ENCODE measurements at places on chromosomes 16 and 17.

GRCh38 chr17:76343106-76343505, 10.6 kb downstream of the PRPSAP1 start:
- DNase-seq: no peak

DNA sequence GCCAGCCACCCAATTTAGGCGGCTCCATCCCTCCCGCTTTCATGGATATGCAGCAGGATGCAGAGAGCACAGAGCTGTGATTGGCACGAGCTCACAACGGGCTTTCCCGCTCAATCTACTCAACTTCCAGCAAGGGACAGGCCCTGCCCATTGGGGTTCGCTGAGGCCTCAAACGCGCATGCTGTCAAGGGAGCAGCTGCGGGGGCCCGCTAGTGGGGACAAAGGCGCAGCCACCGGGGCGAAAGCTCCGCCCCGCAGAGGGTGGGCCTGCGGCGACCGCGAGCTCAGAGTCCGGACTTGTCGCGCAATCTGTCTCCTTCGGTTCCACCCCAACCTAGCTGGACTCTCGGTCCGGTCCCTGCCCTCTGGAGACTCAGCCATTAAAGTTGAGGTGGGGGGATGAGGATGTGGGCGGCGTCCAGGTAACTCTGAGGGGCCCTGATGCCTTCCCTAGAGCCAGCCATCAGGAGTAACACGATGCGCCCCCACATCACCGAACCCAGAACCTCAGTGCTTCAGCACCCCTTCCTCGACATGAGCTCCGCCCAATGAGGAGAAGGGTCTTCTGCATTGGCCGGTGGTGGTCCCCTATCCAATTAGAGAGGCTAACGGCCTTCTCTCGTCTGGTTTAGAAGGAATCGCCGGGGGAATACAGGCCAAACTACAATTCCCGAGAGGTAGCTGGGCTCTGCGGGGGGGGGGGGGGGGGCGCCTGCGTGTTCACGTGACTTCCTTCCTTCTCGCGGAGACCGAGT, 489 bp upstream of the NFATC3 start:
- peak; percentile 78 for DNase-seq

DNA sequence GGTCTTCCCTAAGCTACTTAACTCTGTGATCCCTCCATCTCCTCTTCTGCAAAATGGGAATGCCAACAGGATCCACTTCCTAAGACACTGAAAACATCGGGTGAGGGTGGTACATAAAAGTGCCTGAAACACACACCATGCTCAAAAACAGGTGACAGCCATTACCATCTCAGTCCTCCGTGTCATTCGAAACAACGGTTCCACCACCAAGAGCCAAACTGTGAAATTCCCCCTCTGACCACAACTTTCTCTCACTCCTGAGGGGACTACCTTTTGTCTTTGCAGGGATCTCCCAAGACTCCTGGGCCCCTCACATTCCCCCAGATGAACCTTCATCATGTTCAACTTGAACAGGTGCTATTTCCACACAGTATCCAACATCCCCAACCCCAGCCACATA, 37.0 kb downstream of the NUBP1 start:
- DNase-seq: no peak

- DNase-seq: no peak
Observed at GRCh38 chr16:11312718-11313492, 31.8 kb upstream of the PRM1 start.

DNA sequence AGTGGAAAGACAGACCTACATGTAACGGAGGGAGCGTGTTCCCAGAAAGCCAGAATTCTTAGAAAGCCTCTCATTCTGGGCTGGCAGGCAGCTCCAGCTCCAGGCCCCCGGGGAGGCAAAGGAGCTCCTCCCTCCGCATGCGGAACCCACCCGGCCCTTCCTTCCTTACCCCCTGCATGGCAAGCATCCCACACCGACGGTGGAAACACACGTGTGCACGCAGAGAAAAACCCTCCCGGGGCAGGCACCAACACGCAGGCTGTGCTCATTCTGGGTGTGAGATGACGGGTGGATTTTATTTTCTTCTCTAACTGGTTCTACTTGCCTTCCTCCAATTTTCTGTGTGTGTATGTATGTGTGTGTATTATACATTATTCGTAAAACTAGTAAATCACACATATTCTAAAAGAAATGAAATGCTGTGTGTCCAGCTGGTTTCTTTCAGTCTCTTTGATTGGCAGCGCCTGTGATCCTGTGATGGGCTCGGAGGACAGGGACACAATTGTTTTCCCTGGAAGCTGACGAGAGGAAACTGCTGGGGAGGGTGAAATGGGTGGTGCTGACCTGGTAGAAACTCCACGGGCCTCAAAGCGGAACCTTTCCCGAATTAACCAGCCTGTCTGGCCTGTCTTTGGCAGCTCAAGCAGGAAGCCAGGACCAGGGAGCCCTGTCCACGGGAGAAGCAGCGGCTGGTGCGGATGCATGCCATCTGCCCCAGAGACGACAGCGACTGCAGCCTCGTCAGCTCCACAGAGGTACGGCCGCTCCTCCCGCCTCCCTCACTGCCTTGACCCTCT, 22.2 kb downstream of the CARD14 start:
- DNase-seq: no peak

DNA sequence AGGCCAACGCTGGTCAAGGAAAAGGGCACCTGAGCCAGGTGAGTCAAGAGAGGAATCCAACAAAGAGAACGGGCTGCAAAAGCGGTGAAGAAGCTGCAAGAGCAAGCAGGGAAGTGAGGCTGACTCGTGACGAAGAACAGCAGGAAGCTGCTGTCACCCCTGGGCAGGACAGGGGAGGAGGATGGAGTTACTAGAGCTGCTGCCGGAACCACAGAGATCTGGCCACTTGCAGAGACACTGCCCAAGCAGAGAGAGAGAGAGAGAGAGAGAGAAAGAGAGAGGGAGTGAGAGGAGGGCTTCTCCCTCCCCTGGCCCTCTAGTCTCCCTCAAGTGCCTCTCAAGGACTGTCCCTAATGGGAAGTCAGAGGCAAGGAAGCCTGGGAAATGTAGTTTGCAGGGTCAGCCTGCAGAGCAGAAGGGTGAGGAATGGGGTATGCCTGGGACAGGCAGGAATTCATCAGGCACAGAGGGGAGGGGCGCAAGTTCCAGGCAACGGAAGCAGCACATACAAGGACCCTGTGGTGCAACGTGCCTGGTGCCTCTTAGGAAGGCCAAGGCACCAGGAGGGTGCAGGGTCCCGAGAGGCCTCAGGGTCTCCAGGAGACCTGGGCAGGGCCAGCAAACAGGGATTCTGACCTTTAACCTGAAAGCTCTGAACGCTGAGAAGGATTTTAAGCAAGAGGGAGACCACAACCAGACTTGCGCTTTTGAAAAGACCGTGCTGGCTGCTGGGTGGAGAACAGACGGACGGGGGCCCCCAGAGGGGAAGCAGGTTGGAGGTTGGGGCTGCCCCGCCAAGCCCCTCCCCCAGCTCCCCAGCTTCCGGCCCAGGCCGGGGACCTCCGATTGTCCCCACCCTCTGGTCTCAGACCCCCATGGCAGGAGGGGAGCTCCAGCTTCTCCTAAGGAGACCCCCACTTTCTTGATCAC, 45.8 kb upstream of the CIBAR2 start:
- no peak for DNase-seq

- no peak for DNase-seq
Observed at GRCh38 chr16:55565086-55565485, 1.4 kb upstream of the CAPNS2 start.

DNA sequence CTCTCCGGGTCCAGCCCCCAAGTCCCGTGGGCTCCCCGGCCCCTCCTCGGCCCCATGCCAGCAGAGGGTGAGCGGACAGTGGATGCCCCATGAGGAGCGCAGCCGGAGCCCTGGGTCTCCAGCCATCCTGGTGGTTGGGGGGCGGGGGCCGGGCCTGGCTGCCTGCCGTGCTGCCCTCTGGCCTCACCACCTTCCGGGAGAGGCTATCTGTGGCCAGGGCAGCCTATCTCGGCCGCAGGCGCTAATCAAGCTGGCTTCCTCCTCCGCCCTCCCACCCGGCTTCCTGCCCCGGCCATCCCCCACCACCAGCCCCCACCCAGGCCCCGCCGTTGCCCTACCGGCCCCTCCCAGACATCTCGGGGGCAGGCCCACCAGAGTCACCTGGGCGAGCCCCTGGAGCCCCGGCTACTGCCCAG, 46.8 kb downstream of the ZFPM1 start:
- no peak for DNase-seq

- DNase-seq: no peak
Observed at GRCh38 chr16:22813223-22813947, 577 bp upstream of the HS3ST2 start.

DNA sequence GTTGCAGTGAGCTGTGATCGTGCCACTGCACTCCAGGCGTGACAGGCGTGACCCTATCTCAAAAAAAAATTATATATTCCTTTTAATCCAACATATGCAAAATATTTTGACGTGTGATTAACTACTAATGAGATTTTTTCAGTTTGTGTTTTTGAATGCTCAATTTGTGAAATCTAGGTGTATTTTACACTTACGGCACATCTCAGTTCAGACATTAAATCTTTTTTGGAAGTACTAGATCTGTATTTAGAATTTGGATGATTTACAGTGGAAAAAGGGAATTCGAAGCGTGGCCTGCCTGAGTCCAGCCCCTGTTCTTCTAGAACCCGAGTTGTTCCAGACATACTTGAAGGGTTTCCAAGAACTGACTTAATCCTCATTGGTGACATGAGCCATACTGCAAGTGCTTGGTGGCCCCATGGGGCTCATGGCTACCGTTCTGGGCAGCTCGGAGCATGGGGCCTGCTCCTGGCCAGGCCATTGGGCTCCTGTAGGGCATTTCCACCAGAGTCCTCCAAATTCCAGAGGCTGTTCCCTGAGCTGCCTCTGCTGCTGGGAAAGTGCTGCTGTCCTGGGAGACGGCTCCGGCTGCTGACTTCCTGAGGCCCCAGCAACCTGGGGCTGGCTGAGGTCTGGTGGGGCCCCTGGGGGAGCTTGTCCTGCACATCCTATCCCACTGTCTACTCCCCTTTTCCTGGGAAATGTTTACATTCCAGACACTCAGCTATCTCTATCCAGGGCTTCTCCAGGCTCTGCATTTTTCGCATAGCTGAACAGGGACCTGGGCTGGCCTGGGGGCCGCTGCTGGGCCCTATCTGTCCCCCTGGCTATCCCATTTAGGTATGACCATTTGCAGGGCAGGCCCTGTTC, 27.2 kb downstream of the LLGL2 start:
- no peak for DNase-seq

DNA sequence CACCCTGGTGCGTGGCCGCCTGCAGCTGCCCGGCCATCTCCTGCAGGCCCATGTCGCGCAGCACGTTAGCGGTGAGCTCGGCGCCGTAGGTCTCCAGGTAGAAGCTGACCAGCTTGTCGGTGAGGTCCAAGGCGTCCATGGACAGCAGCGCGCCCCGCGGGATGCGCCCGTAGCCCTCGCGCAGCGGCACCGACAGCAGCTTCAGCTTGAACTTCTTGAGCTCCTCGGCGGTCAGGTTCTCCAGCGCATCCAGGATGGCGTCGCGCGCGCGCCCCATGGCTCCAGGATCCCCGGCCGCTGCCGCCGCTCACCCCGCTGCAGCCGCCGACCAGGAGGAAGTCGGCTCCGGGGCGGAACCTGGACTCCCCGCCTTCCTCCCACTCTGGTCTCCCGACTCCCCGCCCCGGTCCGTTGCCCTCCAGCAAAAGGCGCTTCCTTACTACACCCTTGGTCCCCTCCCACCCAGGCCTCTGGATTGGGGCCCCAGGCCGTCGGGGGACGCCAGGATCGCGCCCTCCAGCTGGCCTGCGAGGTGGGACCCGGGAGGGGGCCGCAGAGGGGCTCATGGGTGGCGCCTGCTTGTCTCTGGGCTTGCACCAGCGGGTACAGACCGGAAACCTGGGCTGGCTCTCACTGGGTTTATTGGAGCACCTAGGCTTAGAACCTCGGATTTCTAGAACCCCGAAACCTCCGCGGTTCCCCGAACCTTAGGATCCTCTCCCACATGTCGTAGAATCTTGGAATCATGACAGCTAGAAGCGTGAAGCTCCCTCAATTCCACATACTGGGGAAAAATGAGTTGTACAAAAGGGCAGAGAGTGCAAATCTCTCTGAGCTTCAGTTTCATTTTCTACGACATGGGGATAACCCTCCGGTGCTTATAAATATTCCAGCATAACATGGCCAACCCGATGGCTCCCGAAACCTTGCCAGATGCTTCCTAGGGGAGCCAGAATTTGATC, at the start of gene PYCARD:
TSS of gene PYCARD (minus strand) at position 347 of the 962 bp plus-strand sequence. CDS start at position 277, 70 bp downstream.
- no peak for DNase-seq

DNA sequence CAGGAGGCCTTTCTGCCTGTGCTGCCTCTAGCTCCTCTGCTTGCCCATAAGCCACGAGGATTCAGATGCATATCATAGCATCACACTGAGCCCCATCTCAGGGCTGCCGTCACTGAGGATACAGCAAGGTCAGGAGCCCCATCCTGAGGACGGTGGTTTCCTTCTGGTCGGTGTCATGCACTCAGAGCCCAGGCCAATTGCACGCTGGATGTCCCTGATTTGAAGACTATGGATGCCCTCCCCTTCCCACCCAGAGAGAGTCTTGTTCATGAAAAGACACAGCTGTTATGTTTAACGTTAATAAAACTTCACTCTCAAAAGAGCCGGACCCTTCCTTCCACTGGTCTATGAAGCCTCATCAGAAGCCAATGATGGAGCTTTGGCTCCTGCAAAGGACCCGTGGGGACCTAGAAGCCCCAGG, 19.9 kb downstream of the COTL1 start:
- peak; percentile 49 for DNase-seq

DNA sequence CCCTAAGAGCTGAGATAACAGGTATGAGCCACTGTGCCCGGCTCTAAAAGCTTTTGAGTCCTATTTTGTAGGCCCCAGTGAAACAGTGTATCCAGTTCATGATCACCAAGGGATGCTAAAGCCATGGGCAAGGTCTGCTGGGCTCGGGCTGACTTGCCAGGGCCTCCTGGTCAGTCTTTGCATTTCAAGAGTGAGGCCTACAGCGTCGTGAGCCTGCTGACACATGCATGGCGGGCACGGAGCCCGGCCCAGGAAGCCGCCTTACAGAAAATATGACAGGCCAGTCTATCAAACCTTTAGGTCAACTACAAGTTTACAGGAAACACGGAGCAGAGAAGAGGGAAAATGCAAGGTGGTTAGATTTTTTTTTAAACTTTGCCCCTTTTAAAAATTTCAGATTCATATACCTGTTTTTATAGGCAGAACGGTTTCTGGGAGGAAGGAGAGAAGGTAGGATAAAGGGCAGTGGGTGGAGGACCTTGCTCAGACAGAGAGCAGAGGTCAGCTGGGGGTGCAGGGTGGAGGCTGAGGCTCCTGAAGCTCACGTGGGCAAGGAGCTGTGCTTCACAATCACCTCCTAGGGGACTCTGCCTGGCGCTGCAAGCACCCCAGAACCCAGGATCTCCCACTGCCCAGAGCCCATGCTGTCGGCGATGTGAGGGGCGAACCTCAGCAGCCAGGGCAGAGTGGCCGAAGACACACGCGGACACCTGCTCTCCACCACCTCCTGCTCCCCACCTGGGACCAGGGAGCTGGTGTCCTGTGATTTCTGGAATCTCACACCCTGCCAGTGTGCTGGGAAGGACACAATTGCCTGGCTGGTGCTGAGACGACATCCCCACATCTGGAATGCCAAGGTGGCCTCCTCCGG, 21.3 kb downstream of the C16orf95 start:
- DNase-seq: no peak

- no peak for DNase-seq
Observed at GRCh38 chr16:75130150-75130771, 13.7 kb upstream of the LDHD start.

Measured in T-helper 2 cell (primary cell).